Activated CD4-positive, alpha-beta memory T cell treated with anti-CD3 and anti-CD28 coated beads, Interleukin-2, amount 10 ng/mL, durations not matched to agents 7 days and 5 days (primary cell): ENCODE measurements at places on chromosomes 2 and 18. TPM values are rescaled to one million over a fixed set of nuclear protein-coding genes. Genes with fewer than 3 reads are reported as not detected.

Gene LOXHD1
- total RNA-seq, result not detected

- no peak overlapping the region for H3K4me3 ChIP-seq
- H3K27me3 ChIP-seq, result no peaks in the 10 kb centered on the region
- no peaks in the 10 kb centered on the region for H3K36me3 ChIP-seq
- DNase-seq, result no peak
- H3K4me1 ChIP-seq, result no peaks in the 10 kb centered on the region
- no peak overlapping the region for H3K27ac ChIP-seq
Observed at GRCh38 chr2:142722569-142722968, 154.9 kb upstream of the KYNU start.

DNA sequence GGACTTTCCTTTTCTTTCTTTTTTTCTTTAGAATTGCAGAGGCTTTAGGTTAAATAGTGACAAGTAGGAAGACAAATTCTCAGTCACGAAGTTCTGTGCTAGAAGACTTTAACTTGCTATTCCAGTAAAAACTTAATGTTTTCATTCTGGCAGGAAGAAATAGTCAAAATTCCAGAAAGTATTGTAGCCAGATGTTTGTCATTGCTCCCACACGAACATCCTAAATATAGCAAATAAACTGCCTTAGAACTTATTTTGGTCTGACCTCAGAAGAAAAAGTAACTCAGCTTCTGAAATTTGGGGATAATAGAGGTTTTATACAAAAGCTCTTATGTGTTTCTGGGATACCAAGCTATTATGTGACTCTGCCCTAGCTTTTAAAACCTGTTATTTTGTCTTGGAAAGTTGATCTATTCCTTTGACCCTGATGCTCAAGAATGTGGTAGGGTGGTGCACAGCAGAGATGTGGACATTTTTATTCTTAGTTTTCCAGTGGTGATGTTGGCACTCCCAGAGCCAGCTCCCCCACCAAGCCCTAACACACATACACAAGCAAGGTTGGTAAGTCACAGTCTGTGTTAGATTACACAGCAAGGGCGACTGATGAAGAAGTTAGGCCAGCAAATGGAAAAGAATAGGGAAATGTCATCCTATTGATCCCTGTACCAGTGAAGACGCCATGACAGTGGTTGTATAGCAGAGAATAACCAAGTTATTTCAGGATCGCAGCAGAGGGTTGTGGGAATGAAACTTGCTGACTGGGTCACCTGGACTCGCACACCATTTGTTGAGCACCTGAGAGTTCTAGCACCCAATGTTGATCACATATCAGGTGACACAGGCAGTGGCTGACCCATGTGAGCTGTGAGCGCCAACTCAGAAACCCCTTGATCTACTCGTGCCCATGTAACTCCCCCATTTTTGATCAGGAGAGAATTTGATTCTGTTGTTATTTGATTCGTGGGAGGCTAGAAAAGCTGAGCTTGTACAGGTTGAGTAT lies 23.7 kb downstream of the FARP2 start:
- H3K27me3 ChIP-seq, result no peaks in the 10 kb centered on the region
- no peak overlapping the region for H3K27ac ChIP-seq
- DNase-seq, result no peak
- H3K4me1 ChIP-seq, result peaks cover 10% of the 10 kb centered on the region

- no peaks in the 10 kb centered on the region for H3K27me3 ChIP-seq
- H3K4me1 ChIP-seq, result no peaks in the 10 kb centered on the region
- no peaks in the 10 kb centered on the region for H3K36me3 ChIP-seq
- no peak for DNase-seq
- H3K4me3 ChIP-seq, result no peak overlapping the region
- H3K27ac ChIP-seq, result no peak overlapping the region
Observed at GRCh38 chr2:221818616-221819320, 246.7 kb upstream of the EPHA4 start.

Gene EIF4E2
- total RNA-seq, result 72.8 TPM

- DNase-seq, result no peak
- H3K4me3 ChIP-seq, result no peak overlapping the region
- H3K4me1 ChIP-seq, result peaks cover 9% of the 10 kb centered on the region
- no peak overlapping the region for H3K27ac ChIP-seq
- H3K36me3 ChIP-seq, result no peaks in the 10 kb centered on the region
Observed at GRCh38 chr2:54954705-54955357, 95.4 kb downstream of the RTN4 start.

Gene RNU2-63P
- 14.6 TPM for total RNA-seq

- H3K36me3 ChIP-seq, result peaks cover 5% of the 10 kb centered on the region
- H3K27ac ChIP-seq, result peak overlapping the region; percentile 44
- H3K4me3 ChIP-seq, result no peak overlapping the region
- DNase-seq, result no peak
- no peaks in the 10 kb centered on the region for H3K27me3 ChIP-seq
Observed at GRCh38 chr2:38659115-38659514, 6.8 kb upstream of the GALM start.

DNA sequence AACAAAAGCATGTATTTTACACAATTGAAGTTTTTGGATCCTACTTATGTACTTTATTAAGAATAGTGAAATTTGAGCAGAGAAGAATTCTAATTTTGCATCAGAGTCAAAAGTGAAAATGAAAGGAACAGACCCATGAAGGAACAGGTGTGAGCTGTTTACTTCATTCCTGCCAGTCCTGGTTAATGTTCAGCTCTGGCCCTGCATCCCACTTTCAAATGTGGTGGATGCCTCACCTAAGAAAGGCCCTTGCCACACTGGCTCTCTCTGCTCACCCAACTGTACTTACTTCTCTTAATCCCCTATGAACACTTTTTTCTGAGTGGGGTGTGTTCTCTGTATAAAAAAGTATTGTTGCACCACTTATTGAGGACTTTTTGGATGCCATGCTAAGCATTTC lies 22.2 kb downstream of the FAM110C start:
- DNase-seq, result no peak
- peaks cover 36% of the 10 kb centered on the region for H3K4me1 ChIP-seq
- peak overlapping the region; percentile 60 for H3K27ac ChIP-seq
- peaks cover 9% of the 10 kb centered on the region for H3K36me3 ChIP-seq

Gene INPP5D
- total RNA-seq, result 157 TPM

DNA sequence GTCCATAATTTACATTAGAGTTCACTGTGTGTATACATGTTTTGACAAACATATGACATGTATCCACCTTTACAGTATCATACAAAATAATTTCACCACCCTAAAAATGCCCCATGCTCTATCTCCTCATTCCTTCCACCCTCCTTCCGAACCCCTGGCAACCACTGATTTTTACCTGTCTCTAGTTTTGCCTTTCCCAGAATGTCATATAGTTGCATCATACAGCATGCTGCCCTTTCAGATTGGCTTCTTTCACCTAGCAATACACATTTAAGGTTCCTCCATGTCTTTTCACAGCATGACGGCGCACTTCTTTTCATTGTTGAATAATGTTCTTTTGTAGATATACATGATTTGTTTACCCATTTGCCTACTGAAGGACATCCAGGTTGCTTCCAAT lies 10.4 kb downstream of the LRPPRC start:
- no peak overlapping the region for H3K4me3 ChIP-seq
- H3K36me3 ChIP-seq, result peaks cover 42% of the 10 kb centered on the region
- no peak for DNase-seq
- H3K27me3 ChIP-seq, result no peaks in the 10 kb centered on the region
- no peak overlapping the region for H3K27ac ChIP-seq
